Inflammatory macrophage (primary cell): ENCODE measurements at places on chromosomes 16 and 17.

DNA sequence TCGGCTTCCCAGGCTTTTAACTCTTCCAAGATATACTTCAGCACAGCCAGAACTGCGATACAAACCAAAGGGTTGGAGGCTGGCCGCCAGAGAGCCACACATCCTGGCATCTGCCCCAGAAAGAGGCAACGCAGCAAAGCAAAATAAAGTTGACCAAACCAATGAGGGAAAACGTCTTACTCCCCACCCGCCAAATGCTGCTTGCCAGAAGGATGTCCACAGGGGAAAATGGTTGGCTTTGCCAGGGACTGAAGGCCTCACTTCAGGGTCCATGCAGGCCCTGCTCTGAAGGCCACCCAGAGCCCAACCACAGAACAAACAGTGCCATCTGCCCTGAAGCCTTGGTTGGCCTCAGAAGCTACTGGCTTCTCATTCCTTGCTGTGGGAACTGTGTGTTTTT lies 15.0 kb downstream of the CACNG1 start:
- DNase-seq = no peak

- DNase-seq = no peak
These were observed 143.1 kb downstream of the CDH13 start for GRCh38 chr16:82769845-82770244.

- DNase-seq = no peak
These were observed 8.1 kb downstream of the UBN1 start for GRCh38 chr16:4855371-4855770.

DNA sequence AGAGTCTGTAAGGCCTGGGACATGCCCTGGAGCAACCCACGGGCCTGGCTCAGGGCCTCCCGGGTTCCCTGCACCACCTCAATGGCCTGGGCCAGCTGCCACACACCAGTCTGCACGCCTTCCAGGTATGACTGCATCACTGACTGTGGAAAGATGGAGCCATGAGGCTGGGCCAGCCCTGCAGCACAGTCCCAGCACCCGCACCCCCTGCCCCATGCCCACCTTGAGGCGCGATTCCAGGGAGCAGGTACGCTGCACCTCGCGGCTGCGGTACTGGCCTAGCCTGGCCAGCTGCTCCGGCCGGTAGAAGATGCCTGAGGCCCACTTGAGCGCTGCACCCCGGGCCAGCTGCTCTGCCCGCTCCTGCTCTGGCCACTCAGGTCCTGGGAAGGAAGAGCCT lies 1.1 kb downstream of the EXOC3L1 start:
- no peak for DNase-seq

- no peak for DNase-seq
These were observed 28.7 kb downstream of the CCR7 start for GRCh38 chr17:40536295-40537171.

- no peak for DNase-seq
These were observed 18.3 kb downstream of the CIITA start for GRCh38 chr16:10895053-10895946.

GRCh38 chr16:9102379-9102778 lies 10.9 kb downstream of the HAPSTR1 start:
- DNase-seq = peak; percentile 64

DNA sequence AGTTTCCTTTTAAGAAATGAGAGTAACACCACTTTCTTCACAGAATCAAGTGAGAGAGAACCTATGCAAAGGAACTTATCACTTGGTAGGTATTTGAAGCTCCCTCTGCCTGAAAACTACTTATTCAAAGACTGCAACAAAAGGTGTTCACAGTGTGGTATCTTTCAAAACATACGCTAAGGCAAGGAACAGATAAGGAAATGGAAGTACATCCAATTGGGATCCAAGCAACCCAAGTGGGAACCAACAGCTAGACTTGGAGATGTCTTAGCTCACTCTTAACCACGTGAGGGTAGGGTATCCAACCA lies 431 bp upstream of the PPM1E start:
- no peak for DNase-seq

- peak; percentile 98 for DNase-seq
These were observed 7.0 kb downstream of the SGSH start for GRCh38 chr17:80212962-80213642.

GRCh38 chr17:8162233-8162996 lies at the start of gene VAMP2:
Gene VAMP2 (minus strand): TSS chr17:8162948. CDS start chr17:8162879, 69 bp downstream.
- DNase-seq = peak; percentile 63

GRCh38 chr17:49361902-49362722 lies at the start of gene ZNF652:
Gene ZNF652 (minus strand): TSS chr17:49362250. CDS start chr17:49317725, 44,525 bp downstream.
- peak; percentile 73 for DNase-seq

GRCh38 chr17:72381597-72382397 lies 261.0 kb downstream of the SOX9 start:
- no peak for DNase-seq

DNA sequence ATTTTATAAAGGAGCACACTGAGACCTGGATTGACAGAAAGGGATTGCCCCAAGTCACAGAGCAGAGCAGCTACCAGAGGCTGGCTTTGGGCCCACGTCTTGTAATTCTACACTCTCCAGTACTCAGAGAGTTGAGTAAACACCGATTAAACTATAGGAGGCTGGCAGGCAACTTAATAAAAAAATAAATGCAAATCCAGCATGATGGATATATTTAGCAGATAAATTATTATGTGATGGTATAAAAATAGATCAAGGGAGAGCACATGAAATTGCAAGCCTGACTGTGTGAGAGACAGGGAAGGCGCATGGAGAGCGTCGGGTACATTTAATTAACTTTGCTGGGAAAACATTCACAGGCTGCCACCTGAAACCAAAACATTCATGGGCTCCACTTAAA lies 87.7 kb upstream of the CCL2 start:
- no peak for DNase-seq

DNA sequence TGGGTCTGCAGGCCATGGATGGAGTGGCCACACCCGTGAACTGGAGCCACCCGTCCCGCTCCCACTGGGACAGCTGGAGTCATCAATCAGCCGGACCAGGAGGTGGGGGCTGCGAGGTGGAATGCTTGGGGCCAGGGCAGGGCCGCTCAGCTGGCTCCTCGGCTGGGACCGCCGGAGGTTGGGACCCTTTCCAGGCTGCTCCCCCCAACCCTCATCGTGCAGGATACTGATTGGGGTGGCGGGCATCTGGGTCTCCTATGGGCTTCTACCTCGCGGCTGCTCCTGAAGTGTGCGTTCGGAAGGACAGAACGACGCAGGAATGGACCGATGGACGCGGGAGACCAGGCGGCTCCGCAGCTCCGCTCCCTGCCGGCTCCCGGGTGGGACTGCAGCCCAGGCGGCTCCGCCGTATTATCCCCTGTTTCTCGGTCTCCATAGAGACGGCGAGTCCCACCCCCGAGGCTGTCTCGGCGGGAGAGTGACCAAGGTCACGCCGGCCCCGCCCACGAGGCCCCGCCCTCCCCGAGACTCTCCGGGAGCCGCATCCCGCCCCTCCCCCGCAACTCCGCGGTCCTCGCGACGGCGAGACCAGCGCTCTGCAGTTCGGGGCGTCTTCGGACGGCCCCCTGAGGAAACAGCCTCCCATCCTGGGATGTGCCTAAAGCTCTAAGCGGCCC lies at the start of gene TPPP3:
TPPP3 (minus strand) TSS at position 388 of the 677 bp plus-strand sequence. CDS start 2,387 bp downstream, outside the sequence.
- peak; percentile 54 for DNase-seq

- DNase-seq = no peak
These were observed 43.4 kb downstream of the IRX6 start for GRCh38 chr16:55367301-55367811.

DNA sequence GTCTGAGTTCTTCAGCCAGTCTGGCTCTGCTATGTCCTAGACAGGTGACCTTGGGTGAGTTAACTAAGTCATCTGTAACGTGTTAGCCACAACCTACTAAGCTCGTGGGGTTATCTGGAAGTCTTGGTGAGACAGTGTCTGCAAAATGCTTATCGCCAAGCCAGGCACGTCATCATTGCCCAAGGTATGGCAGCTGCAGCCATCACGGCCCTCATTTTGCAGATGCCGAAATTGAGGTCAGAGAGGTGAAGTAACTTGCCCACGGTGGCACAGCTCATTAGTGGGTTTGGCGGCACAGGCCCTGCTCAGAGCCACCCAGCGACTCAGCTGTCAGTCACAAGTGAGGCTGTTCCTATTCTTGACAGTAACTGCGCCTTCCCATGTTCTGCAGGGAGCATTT lies 79.8 kb downstream of the CMIP start:
- DNase-seq = peak; percentile 7

GRCh38 chr16:49588026-49588425 lies 214.4 kb downstream of the C16orf78 start:
- no peak for DNase-seq
